ENCODE measurements at places on chromosomes 1 and 21.

- no peak for DNase-seq
Measured at GRCh38 chr1:246617768-246618167, 51.5 kb downstream of the CNST start.

DNA sequence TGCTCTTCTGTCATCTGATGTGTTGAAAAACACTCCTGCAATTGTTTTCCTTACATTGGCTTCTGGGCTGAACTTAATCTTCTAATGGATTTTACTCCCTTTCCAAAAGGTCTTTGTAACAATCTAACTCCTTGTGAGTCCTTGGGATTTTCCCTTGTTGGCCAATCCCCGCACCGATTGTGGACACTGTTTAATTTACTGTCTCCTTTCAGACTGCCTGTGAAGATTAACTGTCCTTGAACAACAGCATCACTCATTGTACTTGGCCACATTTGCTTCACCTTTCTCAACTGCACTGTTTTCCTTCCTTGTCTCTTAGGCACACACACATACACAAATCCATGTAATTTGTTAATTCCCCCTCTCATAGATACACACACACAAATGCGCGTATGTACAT lies 120.4 kb downstream of the SPATA46 start:
- DNase-seq = no peak

DNA sequence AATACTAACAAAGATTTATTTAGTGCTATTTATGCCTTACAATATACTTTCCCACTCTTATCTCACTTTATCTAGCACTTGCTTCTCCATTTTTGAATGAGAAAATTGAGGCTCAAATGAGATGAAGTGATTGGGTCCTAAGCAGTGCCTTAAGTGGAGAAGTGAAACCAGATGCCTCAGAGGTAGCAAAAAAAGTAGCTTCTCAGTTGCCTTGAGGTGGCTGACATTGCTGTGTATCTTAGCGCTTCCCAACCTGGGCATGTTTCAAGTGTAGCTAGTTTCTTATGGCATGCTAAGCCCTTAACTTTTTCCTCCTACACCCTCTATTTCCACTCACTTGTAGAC lies 390.4 kb downstream of the OMA1 start:
- DNase-seq = no peak

DNA sequence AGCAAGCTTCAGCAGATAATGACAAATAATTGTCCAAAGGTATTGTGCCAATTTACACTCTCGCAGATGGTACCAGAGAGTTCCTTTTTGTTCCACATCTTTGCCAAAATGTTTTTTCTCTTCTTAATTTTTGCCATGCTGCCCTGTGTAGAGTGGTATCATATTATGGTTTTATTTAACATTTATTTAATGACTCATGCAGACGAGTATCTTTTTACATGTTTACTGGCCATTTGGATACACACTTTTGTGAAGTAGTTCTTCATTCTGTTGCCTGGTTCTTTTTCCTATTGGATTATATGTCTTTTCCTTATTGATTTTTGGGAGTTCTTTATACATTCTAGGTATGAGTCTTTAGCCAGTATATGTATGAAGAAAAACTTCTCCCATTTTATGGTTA lies 151.1 kb downstream of the PCNX2 start:
- no peak for DNase-seq

DNA sequence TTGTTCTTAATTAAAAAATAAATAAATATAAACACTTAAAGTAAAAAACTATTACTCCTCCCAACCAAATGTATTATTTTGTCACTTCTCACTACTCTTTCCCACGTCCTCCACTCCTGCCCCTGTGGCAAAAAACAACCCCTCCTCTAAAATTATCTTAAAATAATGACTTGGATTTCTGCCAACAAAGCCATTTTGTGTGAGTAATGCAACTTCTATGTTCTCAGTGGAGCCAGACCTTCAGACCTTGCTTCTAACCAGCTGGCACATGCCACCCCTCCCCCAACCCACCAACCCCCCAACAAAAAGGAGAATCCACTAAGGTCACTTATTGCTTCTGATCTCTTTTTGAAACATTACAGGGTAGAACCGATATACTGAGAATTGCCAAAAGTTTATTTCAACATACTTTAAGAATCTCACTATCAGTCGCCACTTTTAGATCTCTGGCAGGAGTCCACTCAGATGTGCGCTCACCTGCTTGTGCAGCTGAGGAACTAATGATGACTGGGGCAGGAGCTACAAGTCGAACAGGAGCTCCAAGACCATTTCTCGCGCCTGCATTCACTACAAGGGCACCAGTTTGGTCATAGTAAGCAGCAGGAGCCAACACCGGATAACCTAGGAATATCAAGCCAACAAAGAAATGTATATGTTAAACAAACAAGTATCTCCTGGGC lies 58.3 kb upstream of the SDC3 start:
- no peak for DNase-seq

DNA sequence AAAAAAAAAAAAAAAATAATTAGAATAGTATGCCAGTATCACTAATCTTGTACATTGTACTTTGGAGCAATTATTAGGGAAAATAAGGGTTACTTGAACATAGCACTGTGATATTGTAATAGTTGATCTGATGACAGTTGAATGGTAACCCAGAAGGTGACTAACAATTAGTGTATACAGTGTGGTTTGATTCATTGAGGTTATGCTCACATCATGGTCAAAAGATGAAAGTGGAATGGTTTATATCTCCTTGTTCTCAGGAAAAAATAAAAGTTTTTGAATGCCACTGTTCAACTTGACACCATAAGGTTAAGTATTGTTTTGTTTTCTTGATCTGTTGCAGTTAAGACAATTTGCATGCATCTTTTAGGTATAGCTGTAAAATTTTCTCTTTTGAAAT lies 87.0 kb downstream of the GPR52 start:
- DNase-seq = no peak
